ENCODE measurements at places on chromosomes 12 and 14.

DNA sequence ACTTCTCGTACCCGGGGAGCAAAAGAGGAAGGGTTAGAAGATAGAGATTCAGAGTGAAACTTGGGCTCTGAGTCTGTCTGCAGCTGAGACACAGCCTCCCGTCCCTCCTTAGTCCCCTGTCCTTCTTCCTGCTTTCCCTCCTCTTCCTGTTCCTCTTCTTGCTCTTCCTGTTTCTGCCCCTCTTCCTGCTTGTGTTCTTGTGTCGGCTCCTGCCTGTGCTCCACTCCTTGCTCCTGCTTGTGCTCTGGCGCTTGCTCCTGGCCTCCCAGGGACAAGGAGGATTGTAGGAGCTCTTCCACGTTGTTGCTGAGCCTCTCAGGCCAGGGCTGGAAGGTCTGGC is 3.0 kb downstream of the ACRBP start:
- DNase-seq, result no peak

GRCh38 chr12:128784030-128784760 is 39.6 kb downstream of the SLC15A4 start:
- no peak for DNase-seq

DNA sequence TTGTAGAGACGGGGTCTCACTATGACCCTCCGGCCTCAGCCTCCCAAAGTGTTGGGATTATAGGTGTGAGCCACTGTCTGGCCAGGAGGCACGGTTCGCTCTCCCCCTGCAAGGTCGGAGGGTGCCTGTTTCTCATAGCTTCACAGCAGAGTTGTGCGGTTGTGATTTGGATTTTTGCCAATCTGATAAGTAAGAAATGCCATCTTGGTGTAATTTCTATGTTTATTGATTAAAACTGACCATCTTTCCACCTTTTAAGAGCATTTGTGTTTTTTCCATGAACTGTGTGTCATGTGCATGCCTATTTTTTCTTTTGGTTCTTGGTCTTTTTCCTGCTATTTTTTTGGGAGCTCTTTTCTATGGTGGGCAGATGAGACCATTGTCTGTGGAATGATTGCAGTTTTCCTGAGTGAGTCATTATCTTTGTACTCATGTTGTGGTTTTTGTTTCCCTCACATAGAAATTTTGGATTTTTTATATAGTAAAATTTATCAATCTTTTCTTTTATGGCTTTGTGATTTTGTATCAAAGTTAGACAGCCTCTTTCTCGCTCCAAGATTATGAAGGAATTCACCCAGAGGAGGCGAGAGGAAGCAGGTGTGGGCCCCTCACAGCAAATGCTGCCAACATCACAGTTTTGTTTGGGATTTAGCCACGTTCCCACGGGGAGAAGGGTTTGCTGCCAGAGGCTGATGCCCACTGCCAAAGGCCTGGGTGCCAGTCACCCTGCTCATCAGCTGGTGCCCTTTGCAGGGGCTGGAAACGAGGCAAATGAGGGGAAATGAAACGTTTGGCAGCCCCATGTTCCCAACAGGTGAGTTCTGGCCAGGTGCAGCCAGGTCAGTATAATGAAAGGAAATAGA is 47.2 kb downstream of the RFX4 start:
- peak; percentile 30 for DNase-seq

GRCh38 chr14:67815573-67816225 is 691 bp downstream of the ZFYVE26 start:
- no peak for DNase-seq

- DNase-seq, result no peak
Observed at GRCh38 chr14:102692334-102692733, 84.9 kb upstream of the TRAF3 start.

DNA sequence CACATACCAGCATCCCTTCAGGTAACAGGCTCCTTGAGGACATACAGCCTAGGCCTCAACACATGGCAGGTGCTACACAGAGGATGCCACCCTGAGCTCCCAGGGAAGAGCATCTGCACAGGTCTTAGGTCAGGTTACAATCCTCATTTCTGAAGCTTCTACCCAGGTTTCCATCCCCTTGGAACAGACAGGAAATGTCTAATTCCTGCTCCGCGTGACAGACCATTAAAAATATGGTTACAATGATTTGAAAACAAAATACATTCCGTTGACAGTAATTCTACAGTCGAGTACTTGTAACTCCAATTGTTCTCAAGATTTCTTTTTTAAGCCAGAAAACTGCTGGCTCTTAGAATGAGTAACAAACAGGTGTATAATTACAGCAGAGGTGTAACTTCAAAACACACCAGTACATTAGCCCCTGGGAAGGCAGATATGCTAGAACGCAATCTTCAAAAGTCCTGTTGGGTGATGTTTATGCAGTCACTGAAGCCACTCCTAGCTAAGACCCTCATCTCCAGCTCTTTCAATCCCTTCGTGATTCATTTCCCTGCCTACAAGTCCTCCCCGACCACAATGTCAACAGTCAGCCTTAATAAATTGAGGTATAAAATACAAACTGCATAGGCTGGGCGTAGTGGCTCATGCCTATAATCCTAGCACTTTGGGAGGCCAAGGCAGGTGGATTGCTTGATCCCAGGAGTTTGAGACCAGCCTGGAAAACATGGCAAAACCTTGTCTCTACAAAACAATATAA is 11.6 kb downstream of the SETD3 start:
- DNase-seq, result no peak

DNA sequence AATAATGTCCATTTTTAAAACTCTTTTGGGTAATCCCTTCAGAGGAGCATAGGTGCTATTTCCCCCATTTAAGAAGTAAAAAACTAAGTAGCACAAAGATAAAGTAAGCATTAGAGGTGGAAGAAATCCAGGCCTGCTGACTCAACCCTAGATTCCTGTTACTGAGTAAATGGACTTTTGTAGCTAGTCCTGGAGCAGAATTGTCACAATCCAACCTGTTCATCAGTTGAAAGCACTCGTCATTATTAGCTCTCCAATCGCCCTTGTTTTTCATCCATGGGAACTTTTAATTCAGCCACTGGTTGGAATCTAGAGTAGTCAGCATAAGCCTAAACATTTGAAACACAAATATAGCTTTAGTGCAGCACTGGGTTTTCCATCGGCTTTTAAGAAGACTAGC is 139.5 kb upstream of the AMIGO2 start:
- DNase-seq, result no peak

DNA sequence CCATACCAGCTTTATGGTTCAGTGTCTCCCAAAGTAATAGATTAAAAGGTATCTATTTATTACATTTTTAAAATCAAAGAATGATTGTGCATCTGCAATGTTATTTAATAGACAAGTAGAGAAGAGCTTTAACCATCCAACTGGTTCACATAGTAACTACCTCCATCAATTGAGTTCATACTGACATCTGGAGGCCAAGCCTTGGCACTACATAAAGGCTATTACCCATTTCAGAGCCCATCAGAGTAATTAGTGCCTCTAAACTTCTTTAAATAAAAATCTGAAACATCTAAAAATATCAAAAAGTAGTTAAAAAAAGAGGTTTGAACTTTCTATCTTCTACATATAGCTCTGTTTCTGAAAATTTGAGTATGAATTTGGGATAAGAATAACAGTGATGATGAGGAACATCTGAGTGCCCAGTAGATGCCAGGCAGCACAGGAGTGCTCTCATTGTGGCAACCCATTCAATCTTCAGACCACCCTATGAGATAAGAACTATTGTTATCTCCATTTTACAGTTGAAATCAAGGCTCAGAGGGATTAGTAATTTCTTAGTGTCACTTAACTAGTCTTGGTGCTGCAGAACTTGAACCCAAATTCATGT is 132.9 kb upstream of the DAAM1 start:
- peak; percentile 23 for DNase-seq

DNA sequence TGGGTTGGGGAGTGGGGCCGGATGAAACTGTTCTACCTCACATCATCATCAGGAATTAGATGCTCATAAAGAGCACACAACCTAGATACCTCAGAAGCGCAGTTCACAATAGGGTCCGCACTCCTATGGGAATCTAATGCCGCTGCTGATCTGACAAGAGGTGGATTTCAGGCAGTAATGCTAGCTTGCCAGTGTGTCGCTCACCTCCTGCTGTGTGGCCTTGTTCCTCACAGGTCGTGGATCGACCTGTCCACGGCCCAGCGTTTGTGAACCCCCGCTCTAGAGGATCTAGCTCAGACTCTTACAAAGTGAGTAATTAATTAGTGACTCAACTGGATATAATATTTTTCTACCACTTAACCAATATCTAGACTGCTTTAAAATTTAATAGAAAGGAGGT is 5.8 kb downstream of the PPP1R12A start:
- DNase-seq, result no peak
